ENCODE measurements at places on chromosomes 11 and 22. TPM values are rescaled to one million over a fixed set of nuclear protein-coding genes. Genes with fewer than 3 reads are reported as not detected.

- H3K27ac ChIP-seq: peak within 1 kb of the TSS; percentile 51
- peaks cover 7% of the 10 kb centered on the region for H3K4me1 ChIP-seq
- DNase-seq: peak; percentile 95
- no peaks in the 10 kb centered on the region for H3K36me3 ChIP-seq
- H3K27me3 ChIP-seq: peaks cover 6% of the 10 kb centered on the region
Observed at GRCh38 chr11:119381181-119381988, at the start of gene USP2. Gene USP2 (minus strand): TSS chr11:119381690. CDS start chr11:119373480, 8,210 bp downstream.

DNA sequence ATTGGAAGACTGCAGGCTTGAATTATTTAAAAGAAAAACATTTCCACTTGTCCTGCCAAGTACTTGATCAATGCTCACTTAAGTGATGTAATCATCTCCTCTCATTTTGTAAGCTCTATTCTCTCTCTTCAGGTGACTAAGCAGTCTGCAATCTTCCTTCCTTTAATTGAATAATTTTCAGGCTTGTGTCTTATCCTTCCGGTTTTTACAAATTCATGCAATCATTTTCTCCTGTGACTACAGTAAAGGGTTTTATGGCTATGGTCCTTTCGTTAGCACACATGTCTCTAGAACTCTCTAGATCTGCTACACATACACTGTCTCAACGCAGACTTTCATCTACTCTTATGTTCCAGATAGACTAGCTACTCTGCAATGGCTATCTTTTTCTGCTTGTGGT is 12.6 kb upstream of the UPB1 start:
- H3K27ac ChIP-seq: no peak overlapping the region
- peaks cover 20% of the 10 kb centered on the region for H3K4me1 ChIP-seq
- no peak overlapping the region for H3K4me3 ChIP-seq
- peaks cover 2% of the 10 kb centered on the region for H3K27me3 ChIP-seq

KLHDC7B gene
- 15.6 TPM for total RNA-seq

PHETA2 gene
- total RNA-seq: 1.8 TPM

DUSP18 gene
- 9.8 TPM for total RNA-seq

SUSD2 gene
- 1.1 TPM for total RNA-seq

OTOG gene
- total RNA-seq: not detected
